ENCODE measurements at places on chromosomes 2 and 18. TPM values are rescaled to one million over a fixed set of nuclear protein-coding genes. Genes with fewer than 3 reads are reported as not detected.

- peak; percentile 44 for DNase-seq
Observed at GRCh38 chr2:43461453-43462073, 134.3 kb downstream of the THADA start.

- no peak for DNase-seq
Observed at GRCh38 chr2:229388731-229389130, 117.6 kb upstream of the PID1 start.

- no peak for DNase-seq
Observed at GRCh38 chr2:119010336-119010735, 68.3 kb downstream of the MARCO start.

The XDH gene
- 3.7 TPM for total RNA-seq

The TMEM17 gene
- 3.9 TPM for total RNA-seq

DNA sequence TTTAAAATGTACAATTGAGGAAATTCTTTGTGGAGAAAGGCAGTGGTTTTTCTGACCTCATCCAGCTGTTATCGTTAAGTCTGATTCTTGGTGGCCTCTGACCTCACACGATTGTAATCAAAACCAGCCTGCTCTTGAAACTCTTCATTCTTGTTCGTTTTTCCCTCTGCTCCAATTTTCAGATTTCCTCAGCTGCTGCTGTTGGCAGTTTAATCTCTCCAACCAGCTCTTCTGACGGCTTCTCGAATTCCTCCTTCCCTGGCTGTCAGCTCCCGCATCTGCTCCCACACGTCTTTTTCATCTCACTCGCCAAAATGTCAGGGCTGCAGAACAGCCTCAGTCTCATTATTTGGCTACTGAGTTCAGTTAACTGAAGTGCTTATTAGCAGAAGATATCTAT is 136.1 kb downstream of the DCDC2C start:
- no peak for DNase-seq

DNA sequence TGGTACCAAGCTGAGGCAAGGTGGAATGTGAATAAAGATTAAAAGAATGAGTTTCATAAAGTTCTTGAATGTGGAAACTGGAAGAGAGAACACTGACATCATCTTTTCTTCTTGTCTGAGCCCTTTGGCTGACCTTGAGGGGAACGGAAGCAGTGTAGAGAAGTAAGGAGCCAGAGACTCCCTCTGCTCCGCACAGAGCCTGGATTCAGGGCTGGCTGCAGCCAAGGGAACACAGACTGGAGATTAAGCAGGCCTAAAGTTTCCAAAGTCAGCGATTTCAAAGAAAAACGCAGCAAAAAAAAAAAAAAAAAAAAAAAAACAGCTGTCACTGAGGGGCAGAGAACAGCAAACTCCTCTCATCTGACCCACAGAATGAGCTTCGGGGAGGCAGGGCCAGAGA is 19.3 kb upstream of the ALK start:
- DNase-seq = no peak

DNA sequence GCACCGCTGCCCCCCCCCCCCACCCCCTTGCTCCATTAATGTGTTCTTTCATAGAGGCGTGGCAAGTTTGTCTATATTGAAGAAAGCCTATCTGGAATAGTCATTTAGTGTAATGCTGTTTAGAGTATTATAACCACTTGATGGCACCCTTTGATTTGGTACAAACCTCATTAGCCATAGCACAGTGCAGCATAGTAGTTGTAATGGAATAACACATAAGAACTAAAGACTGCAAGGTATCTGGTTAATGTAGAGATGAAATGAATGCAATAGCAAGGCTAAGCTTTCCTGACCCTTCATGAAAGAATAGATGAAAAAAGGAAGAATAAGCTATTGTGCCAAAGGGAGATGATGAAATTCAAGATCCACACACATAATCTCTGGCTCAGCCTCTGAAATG is 81.9 kb downstream of the EHBP1 start:
- peak; percentile 36 for DNase-seq

GRCh38 chr18:10826400-10826799 is 300.6 kb downstream of the NAPG start:
- no peak for DNase-seq

The SPC25 gene
- total RNA-seq = 27.1 TPM

DNA sequence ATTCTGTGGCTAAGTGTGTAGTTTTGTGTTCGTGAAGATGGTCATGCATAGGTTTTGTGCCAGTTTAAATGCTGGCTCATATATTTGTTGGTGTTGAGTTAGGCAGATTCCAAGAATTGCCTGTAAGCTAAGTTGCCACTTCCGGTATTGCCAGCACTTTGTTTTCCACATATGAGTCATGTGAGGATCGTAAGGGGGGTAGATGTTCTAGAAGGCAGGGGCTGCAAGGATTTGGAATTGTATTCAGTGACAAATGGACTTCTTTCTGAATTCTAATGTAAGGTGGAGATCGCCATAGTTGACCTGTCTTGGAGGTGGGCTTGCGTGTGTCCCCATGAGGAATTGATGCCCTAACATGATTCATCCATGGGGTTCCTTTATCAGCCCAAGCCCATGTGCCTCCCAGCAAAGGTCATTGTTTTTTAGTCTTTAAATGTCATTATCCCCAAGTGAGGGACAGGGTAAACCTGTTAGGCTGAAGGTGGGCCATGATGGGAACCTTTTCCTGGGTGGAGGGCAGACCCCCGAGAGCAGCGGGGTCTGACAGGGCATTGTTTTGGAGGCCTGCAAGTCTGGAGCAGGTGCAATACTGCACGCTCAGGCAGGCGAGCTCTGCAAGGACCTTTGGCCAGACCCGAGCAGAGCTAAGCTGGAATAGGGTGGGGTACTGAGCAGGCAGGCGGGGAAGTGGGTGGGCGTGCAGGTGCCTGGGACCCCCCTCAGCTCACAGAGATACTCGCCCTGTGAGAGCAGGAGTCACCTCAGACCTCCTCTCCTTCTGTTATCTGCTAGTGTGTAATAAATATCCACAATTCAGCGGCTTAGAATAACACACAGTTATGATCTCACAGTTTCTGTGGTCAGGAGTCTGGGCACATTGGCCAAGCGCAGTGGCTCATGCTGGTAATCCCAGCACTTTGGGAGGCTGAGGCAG is 77.4 kb downstream of the LRRFIP1 start:
- DNase-seq = peak; percentile 82

GRCh38 chr2:28869494-28870145 is 489 bp downstream of the TRMT61B start:
- DNase-seq = no peak

DNA sequence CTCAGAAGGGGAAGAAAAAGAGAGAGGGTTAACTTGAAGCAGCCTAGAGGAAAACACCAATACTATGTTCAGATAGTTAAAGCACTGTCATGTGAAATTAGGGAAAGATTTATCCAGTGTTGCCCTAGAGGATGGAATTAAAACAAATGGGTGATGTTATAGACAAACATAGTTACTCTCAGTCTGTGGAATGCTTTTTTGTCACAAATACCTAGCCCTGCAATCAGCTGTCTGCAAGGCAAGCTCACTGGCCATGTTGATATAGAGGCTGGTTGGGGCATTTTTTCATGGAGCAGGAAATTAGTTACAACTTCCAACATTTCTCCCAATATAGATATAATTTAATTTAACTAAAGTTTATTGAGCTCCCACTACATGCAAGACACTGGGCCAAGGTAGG is 8.4 kb upstream of the RAB10 start:
- DNase-seq = no peak

DNA sequence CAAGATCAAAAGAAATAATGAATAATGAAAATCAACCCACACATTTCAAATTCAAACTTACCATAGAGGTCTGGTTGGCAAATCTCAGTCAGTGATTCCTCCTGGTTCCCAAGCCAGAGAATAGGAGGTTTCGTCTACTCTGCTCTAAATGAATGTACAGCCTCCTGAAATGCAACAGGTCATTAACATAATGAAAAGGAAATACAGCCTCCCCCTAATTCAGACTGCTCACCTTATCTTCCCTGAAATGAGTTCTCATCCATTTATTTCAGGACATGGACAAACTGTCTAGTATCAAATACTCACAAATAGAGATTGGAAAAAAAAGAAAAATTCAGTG is 43.4 kb upstream of the CYTIP start:
- DNase-seq = no peak

All from HT1080 (cell line).